Activated T-cell treated with anti-CD3 and anti-CD28 coated beads for 4 hours (primary cell): ENCODE measurements at places on chromosomes 16 and 17.

- DNase-seq = no peak
Observed at GRCh38 chr17:76411247-76411646, 26.8 kb downstream of the SPHK1 start.

DNA sequence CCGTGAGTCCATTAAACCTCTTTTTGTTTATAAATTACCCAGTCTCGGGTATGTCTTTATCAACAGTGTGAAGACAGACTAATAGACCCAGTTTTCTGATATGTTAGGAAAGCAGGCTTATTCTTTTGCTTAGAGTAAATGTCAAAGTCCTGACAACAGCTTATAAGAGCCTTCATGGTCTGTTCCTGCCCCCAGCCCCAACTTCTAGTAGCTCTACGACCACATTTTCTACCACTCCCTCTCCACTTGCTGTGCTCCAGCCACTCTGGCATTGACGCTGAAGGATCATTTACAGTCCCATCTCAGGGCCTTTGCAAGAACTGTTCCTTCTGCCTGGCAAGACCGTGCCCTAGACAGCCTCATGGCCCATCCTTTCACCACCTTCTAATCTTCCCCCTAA is 104.6 kb upstream of the GPR139 start:
- DNase-seq = no peak

GRCh38 chr17:5138616-5139457 is 23.0 kb downstream of the USP6 start:
- DNase-seq = no peak

GRCh38 chr17:4499431-4500190 is 930 bp downstream of the SPNS2 start:
- no peak for DNase-seq

DNA sequence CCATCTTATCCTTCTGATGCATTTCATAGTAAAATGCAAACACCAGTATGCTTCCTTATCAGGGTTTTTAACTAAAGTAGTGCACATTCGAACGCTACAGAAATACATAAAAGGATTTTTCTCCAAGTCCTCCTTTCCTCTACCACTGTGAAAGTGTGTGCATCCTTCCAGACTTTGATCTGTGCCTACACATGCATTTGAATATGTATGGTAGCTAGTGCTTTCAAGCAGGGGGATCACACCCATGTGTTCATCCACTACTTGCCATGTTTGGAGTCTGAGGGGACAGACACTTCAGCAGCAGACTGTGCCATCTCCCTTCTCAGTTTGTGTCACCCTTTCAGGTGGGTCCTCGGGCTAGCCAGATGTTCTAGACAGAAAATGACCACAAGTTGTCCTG is 14.9 kb downstream of the LDHD start:
- no peak for DNase-seq

DNA sequence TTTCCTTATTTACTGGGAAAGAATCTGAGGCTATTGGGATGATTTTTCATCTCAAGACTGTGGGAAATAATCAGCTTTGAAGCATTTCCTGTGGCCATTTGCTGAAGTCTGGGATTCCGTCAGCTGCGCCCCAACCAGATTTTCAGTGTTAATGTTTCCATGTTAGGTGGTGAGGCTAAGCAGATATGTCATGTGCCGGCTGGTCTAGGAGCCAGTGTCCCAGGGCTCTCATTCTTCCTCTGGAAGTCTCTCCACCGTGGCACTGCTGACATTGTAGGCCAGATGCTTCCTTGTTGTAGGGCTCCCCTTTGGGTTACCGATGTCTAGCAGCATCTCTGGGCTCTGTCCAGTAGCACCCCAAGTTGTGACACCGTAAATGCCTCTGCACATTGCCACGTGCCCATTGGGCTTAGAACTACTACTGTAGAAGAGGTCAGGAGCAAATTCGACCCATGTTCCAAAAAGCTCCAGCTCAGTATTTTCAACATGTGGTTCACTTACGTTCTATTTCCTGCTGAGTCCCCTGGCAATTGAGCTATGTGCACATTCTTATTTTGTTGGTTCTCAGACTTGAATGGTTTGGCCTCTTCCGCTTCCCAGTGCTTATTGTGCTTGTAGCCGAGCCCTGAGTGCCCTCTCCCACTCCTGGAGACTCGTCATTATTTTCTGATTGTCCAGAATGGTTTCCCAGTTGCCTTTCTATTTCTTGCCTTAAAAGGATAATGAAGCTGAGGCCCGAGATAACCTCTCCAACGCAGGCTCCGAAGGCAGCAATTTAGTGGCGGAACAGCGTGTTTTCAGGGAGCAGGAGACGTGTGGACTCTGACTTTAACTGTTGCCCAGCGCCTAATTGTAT is 82.2 kb downstream of the SPECC1 start:
- no peak for DNase-seq

DNA sequence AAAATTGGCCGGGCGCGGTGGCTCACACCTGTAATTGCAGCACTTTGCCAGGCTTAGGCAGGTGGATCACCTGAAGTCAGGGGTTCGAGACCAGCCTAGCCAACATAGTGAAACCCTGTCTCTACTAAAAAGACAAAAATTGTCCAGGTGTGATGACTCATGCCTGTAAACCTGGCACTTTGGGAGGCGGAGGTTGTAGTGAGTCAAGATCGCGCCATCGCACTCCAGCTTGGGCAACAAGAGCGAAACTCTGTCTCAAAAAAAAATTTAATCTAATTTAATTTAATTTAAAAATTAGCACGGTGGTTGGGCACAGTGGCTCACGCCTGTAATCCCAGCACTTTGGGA is 1.6 kb upstream of the HBQ1 start:
- DNase-seq = no peak

- DNase-seq = no peak
Observed at GRCh38 chr17:9974448-9975381, 69.6 kb upstream of the RCVRN start.

- DNase-seq = no peak
Observed at GRCh38 chr17:45296003-45296832, 20.6 kb downstream of the MAP3K14 start.

GRCh38 chr16:69396187-69397061 is 10.6 kb upstream of the TERF2 start:
- DNase-seq = peak; percentile 73

DNA sequence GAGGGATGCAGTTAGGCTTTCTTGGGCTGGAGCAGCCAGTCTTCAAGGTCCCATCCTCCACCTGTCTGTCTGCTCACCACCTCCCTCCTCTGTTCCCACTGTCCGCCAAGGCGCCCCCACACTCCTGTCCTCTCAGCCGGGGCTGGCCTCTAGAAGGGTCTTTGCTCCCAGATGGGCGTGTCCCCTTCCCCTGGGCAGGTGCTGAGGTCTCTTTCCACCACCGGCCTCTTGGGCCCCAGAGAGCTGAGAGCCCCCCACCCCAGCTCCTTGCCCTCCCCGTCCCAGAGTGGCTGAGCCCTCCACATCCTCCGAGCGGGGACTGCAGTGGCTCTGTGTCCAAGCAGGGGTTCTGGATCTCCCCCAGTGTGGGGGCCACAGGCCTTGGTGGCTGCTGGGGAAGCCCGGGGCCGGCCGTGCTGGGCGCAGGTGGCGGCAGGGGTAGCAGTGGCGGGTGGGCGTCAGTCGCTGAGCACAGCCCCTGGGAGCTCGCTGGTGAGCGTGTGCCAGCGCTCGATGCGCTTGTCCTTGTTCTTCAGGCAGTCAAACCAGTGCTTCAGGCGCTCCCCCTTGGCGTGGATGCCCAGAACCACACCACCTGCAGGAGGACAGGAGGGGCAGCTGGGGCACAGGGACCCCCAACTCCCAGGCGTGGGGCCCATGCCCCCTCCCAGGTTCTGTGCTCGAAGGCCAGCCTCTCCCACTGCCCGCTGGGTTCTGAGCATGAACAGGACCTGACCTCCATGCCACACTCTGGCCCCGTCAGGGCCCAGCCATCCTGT is 9.8 kb downstream of the SCGB1C2 start:
- no peak for DNase-seq

DNA sequence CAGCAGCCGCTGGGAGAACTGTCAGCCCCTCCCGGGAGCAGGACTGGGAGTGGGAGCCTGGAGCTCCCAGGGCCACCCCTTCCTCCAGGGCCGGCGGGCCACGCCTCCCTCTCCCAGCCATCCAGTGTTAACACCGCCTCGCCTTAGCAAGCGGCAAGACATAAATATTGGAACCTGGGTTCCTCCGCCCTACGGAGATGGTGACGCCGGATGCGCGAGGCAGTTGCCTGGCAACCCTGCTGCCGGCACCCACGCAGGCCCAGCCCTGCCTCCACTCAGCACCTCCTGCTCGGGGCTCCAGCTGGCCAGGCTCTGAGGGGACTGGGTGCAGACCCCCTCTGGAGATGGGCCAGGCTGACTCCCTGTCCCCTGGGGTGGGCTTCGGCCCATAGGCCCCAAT is 27.4 kb upstream of the CACNA1H start:
- DNase-seq = peak; percentile 10

GRCh38 chr17:44557651-44558285 is 484 bp downstream of the FZD2 start:
- no peak for DNase-seq

DNA sequence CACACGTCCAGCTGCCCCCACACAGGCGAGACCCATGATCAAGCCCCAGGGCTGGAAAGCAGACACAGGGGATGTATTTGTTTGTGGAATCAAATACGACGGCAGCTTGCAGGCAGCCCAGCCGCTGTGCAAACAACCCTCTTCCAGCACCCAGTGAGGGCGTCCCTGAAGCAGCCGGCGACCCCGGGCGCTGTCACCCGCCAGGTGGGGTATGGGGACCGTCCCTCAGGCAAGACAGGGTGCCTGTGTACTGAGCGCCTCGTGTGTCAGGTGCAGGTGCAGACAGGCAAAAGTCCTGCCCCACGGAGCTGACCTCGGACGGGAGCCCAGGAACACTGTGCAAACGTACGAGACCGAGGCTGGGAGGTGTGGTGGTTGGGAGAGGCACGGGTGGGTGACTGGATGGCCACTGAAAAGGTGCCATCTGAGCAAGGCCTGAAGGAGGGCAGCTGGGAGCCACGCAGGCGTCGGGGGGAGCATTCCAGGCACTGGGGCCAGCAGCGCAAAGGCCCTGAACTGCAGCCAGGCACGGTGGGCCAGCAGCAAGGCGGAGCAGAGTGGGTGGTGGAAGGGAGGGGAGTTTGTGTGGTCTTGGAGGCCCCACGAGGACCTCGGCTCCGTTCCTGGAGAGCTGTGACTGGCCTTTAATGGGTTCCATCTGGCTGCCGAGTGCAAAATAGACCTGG is 48.5 kb downstream of the CBFA2T3 start:
- DNase-seq = no peak
